ENCODE measurements at places on chromosomes 16 and 17.

DNA sequence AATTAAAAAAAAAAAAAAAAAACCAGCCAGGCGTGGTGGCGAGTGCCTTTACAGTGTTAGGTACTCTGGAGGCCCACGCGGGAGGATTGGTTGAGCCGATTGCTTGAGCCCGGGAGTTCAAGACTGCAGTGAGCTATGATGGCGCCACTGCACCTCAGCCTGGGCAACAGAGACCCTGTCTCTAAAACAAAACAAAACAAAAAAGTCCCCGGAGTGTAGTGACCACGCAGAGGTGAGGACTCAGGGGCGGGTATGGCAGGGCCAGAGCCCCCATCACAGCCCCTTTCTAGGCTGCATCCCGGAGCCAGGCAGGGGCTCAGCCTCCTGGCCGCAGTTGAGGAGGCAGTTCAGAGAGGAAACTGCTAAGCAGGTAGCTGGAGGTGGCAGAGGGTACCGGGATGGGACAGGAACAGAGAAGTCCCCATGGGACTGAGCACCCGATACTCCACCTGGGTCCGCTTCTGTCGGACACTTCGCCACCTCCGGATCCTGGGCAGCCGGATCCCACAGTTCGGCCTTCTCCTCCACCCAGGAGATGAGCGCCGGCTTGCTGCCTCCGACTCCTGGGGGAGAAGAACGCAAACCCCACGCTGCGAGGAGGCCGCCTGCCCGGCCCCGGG, 800 bp downstream of the ZNF747 start:
- DNase-seq = no peak

DNA sequence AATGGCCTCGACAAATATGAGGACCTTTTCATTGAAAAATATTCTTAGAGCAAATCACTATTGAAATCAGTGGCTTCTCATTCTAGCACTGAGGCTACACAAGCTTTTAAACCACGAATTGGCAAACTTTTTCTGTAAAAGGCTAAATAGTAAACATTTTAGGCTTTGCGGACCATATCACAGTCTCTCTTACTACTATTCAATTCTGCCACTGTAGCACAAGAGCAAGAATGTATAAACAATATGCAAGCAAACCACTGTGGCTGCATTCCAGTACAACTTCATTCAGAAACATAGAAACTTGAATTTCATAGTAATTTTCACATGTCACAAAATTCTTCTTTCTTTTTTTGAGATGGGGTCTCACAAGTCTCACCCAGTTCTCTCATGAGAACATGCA, 49.1 kb downstream of the PHLPP2 start:
- DNase-seq = no peak

GRCh38 chr17:34377078-34377823, 14.2 kb upstream of the CCL1 start:
- no peak for DNase-seq

DNA sequence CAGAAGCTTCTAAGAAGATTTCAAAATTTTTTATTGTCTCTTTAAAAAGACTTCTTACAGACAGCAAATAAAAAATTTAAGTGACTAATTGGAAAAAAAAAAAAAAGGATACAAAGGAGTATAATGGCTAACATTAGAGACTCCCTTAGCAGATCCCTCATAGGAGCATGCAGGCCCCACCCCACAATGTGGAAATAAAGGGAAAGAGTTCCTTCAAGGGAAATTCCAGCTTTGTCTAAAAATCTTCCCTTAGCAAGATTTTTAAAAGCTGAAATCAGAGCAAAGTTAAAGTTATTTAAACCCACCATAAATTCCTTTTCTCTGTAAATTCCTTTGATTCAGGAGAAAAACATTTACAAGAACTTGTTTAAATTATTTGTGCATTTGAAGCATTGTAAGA, 32.5 kb upstream of the NOS2 start:
- no peak for DNase-seq
